Mucosa of gallbladder (tissue), 1 donor: ENCODE measurements at places on chromosomes 1 and 21. TPM values are rescaled to one million over a fixed set of nuclear protein-coding genes. Genes with fewer than 3 reads are reported as not detected.

DNA sequence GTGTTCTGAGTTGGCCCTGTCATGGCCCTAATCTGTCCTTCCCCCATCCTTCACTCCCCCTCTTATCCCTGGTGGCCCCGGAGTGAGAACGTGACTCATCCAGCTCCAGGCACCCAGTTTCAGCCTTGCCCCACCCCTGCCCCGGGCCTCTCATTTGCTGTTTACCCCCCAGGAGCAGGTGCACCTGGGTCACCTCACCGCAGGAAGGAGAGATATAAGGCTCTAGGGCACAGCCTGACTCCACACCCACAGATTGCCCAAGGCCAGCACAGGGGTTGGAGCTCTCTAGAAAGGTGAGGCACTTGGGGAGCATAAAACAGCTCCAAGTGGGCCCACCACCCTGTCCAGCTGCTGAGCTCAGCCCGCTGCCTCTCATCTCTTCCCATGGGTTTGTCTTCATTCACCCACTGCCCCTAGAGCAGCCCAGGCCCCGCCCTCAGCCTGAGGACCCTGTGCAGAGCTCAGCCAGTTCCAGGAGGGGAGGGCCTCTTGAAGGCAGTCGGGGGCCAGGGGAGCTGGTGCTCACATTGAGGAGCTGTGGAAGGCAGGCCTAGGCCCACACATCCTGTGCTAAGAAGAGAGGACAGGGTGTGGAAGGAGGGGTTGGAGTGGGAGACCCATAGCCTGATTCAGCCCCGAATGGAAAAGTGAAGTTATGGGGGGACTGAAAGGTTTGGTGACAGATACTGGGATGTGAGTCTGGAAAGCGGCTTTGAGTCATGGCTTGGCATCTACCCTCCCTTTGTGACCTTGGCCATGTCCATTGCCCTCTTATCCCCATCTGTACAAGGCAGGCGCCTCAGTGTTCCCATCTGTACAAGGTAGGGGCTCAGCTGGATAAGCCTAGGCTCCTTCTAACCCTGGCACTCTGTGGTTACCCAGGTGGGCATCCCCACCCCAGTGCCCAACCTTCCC is 16.1 kb upstream of the GPR37L1 start:
- peak; percentile 80 for DNase-seq

GRCh38 chr1:25699500-25700143 is 83.0 kb downstream of the MAN1C1 start:
- DNase-seq = no peak

DNA sequence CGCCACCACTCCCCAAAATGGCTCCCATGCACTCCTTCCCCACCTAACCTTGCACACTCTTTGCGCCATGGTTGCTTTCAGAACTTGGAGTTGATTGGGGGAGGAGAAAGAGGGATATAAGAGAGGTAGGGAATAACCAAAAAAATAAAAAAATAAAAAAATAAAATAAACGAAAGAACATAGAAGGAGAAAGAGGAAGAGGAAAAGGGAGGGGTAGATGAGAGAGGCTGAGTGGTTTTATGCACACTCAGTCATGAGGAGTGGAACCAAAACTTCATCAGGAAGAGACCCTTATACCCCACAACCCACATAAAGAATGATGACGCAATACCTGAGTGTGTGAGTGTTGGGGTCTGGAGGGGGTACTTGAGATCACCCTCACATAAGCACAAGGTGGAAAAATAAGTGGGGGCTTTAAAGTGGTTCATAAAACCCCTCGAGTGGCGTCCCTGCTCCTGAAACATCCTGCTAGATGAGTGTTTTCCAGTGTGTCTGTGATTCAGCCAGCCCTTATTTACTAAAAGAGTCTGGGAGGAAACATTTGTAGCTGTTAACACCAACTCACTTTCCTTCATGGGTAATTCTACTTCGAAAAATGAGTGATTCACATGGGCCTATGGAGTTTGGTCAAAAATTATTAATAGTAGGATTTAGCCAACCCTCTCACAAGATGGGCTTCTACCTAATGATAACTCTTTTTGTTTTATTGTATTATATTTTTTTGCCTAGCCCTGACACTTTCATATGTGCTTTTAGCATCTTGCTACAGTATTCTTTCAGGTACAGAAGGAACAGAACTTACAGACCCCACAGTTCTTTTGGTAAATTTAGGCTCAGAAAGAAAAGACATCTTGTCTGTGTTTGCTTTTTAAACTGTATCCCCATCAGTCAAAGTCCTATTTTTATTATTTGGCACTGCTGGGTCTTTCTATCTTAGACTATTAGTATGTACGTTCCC is 5.2 kb downstream of the SLAMF1 start:
- DNase-seq = no peak

- no peak for DNase-seq
Measured at GRCh38 chr1:156337888-156338179, 258 bp downstream of the CCT3 start.

- no peak for DNase-seq
Measured at GRCh38 chr1:22124592-22125229, 18.2 kb downstream of the WNT4 start.

GRCh38 chr1:4587721-4588120 is 66.7 kb upstream of the AJAP1 start:
- no peak for DNase-seq

GRCh38 chr21:38472412-38473108 is 25.7 kb downstream of the ERG start:
- no peak for DNase-seq

Gene KISS1
- not detected for total RNA-seq

- DNase-seq = no peak
Measured at GRCh38 chr1:55448261-55448660, 233.1 kb upstream of the USP24 start.

DNA sequence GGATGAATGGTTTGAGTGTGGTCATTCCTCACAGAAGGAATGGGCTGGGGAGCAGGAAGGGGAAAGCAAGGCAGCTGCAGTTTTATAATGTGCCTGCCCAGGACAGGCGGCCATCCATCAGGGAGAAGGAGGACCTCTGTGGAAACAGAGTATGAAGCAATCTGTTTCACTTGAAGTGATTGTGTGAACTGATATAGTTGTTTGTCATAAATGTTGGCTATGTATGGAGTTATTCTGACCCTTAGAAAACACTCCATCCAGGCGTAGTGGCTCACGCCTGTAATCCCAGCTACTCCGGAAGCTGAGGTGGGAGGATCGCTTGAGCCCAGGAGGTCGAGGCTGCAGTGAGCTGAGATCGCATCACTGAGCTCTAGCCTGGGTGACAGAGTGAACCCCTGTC is 46.5 kb downstream of the NENF start:
- no peak for DNase-seq

GRCh38 chr1:113684153-113684541 is 75.1 kb downstream of the PHTF1 start:
- DNase-seq = peak; percentile 50

- DNase-seq = no peak
Measured at GRCh38 chr1:152739841-152740240, 18.0 kb upstream of the KPRP start.
